Head of caudate nucleus (tissue), 42 donors: ENCODE measurements at places on chromosomes 2 and 18.

DNA sequence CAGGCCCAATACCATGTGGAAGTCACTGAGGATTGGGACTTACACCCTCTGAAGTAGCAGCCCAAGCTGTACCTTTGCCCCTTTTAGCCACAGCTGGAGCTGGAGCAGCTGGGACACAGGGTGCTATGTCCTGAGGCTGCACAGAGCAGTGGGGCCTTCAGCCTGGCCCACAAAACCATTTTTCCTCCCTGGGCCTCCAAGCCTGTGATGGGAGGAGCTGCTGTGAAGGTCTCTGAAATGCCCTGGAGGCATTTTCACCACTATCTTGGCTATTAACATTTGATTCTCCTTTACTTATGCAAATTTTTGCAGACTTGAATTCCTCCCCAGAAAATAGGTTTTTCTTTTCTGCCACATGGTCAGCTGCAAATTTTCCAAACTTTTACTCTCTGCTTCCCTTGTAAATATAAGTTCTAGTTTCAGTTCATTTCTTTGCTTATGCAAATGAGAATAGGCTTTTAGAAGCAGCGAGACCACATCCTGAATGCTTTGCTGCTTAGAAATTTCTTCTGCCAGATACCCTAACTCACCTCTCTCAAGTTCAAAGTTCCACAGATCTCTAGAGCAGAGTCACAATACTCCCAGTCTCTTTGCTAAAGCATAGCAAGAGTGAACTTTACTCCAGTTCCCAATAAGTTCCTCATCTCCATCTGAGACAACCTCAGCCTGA lies 213.8 kb upstream of the MGAT5 start:
- no peak for DNase-seq

- DNase-seq = no peak
These were observed 227.6 kb upstream of the HNRNPA3 start for GRCh38 chr2:176984987-176985386.

- no peak for DNase-seq
These were observed 215.3 kb downstream of the ANAPC1 start for GRCh38 chr2:111668741-111669140.

DNA sequence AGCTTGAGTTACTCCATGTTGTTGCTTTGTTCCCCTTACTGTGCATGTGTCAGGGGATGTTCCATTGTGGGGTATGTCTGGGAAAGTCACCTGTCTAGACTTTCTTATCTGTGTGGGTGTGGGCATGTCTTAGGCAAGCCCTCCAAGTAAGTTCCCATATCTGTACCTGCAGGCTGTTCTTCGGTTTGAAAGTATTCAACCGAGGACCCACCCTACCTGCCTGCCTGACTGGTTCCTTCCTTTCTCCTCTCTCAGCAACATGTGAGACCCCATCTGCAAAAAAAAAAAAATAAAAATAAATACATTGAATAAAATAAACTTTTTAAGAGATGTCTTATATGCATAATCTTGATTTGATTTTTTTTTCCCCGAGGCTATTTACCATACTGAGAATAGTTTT lies 622.7 kb downstream of the TDRD15 start:
- no peak for DNase-seq

DNA sequence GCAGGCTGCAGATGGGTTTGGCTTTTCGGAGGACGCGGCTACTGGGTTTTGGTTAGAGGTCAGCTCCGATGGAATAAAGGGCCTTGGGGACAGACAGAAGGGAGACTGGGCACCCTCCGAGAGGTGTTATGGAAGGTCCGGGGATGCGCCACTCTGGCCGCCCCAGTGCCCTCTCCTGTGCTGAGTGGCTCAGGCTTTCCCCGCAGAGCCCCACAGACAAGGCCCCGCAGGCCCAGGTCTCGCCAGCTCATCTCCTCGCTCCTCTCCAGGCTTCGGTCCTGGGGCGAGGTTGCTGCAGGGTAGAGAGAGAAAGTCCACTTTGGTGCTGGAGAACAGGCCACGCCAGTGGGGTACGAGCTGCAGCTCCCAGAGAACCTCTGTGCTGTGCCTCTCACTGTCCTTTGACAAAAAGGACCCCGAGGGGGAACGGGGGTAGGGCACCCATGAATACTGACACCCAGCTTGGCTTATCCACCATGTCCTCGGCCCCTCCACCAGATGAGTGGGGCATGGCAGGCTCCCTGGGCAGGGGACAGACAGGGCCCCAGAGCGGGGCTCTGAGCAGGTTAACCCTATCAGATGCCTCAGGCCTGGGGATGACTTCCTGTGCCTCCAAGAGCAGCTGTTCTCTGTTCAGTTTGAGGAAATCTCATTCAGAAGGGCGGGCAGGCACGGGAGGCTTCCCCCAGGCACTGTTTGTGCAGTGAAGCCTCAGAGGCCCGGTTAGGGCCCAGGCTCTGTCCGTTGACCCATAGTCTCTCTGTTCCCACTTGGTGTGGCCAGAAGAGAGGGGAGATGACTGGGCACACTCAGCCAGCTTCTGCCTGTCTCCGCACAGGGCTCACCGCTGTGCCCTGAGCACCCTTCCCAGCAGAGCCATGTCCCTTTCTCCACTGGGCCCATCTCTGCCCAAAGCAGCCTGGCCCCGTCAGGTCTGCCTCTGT lies 15.7 kb upstream of the CNNM3 start:
- DNase-seq = no peak

DNA sequence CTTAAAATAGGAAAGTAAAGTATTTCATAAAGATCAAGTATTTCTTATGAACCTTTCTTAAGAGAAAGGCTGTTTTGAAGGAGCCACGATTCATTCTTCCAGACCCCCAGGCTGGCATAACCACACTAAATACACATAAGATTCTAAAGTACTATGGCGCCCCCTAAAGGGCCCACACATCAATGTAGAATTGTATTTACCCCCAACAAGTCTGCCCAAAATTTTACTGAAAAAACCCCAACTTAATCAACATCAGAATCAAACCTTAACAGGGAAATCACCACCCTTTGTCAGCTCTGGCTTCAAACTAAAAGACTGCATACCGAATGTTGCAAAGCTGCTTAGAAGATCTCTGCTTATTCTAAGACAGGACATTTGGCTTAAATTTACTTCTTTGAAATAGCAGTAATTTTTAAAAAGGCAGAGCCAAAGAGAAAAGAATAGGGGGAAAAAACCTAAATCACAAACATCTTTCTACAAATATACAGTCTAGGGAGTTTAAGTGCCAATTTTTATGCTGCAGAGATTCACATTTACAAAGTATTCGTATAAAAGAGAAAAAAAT lies 20.4 kb upstream of the BCL2 start:
- no peak for DNase-seq

- no peak for DNase-seq
These were observed 8.2 kb upstream of the SMARCAL1 start for GRCh38 chr2:216404010-216404618.

- no peak for DNase-seq
These were observed 198.3 kb downstream of the LDLRAD4 start for GRCh38 chr18:13416848-13417247.

- no peak for DNase-seq
These were observed 29.0 kb downstream of the SERPINB5 start for GRCh38 chr18:63505566-63506335.

DNA sequence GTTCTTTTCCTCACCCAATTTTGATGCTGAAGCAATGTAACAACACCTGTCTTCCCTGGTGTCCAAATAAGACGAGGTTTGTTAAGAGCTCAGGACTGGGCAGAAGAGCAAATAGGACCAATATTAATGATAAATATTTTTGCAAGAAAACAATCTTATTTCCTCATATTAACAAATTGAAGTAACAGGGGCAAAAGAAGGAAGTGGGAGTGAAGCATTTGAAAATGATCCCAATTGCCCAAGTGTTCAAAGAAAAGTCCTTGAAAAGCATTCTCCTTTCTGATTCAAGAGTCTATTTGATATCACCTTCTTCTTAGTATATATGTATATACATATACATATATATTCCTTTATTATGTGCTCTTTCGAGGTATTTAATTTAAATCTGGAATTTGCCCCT lies 418.8 kb downstream of the ARHGAP15 start:
- DNase-seq = no peak

GRCh38 chr18:35464831-35465279 lies 32.9 kb downstream of the INO80C start:
- no peak for DNase-seq

GRCh38 chr2:149049142-149049541 lies 10.6 kb downstream of the LYPD6B start:
- DNase-seq = no peak

DNA sequence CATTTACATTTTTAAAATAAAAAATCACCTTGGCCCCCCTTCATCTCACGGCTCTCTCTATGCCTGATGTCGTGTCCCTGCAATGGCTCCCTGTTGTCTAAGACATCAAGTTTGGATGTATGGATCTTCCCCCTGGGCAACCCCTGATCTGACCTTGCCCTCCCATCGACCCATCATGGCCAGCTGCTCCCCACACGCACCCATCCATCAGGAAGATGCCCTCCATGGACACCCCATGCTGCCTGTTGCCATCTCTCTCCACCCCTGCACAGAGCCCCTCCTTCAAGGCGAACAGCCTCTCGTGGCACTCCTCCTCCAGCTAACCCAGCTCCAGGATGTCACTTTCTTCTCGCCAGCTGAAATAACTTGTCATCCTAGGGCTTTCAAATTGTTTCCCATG lies 59.5 kb downstream of the DPYSL5 start:
- no peak for DNase-seq

DNA sequence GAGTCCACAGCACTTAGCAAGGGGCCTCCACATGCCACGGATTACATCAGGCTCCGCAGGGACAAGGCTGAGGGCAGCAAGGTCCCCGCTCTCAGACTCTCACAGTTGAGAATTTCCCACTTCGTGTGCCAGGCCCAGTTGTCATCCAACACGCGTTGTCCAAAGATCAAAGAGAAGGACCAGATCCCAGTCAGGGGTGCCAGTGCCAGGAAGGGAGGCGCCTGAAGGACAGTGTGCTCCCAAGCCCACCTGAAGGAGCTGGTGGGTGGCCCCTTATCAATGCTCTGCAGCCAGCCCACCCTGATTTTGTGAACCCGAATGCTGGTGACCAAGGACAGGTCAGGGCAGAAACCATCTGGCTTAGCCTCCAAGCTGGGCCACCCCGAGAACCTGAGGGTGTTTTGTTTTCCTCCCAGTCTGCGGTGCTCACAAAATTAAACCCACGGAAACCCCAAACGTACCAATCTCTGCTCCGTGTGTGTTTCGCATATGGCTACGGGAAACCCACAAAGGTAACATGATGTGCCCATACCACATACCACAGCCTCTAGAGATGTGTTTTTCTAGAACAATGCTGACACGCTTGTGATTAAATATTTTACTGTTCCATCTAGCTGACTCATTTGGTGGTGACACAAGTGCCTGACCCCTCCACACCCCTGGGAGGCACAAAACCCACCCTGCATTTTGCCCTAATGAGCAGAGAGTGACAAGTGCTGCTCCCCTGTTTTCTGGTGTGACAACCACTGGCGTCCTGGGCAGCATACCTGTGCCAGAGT lies 24.5 kb downstream of the CRACDL start:
- DNase-seq = peak; percentile 8

- DNase-seq = no peak
These were observed 68.8 kb downstream of the DOK6 start for GRCh38 chr18:69469444-69469919.

DNA sequence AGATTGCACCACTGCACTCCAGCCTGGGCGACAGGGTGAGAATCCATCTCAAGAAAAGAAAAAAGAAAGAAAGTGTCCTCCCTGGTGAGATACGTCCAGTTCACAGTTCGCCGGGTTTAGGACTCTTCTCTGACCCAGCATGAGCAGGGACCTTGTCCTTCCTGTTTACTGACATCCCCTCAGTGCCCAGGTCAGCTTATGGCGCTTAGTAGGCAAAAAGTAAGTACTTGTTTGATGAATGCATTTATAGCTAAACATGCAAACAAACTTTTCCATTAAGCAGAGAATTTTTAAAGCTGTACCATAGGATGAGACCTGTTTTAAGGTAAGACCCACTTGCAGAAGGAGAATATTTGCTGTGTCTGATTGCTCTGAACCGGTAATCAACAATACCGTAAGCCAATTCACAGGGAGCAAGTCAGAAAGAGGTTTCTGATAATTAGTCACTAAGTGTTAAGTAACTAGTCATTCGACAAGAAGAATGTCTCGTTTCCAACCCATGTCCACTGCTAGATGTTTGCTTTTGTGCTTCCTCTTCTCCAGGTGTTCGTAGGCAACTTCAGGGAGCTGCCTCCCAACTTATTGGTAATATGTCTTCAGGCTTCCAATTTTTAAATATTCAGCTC lies 40.0 kb downstream of the MOGAT1 start:
- DNase-seq = no peak

GRCh38 chr2:46367286-46367685 lies 70.1 kb downstream of the EPAS1 start:
- no peak for DNase-seq

- DNase-seq = peak; percentile 60
These were observed 620 bp upstream of the SLC9A2 start for GRCh38 chr2:102618452-102619413.

- DNase-seq = no peak
These were observed 32.0 kb downstream of the SULT1C4 start for GRCh38 chr2:108409768-108410167.

- DNase-seq = no peak
These were observed 124.5 kb downstream of the PLB1 start for GRCh38 chr2:28620291-28620793.

DNA sequence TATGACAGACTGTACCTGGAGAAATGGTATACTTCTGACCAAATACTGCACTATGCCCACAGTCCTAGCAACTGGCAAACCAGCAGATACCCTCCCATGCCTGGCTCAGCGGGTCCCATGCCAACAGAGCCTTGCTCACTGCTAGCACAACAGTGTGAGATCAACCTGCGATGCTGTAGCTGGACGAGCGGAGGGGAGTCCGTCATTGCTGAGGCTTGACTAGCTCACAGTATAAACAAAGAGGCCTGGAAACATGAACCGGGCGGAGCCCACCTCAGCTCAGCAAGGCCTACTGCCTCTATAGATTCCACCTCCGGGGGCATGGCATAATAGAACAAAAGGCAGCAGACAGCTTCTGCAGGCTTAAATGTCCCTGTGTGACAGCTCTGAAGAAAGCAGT lies 93.2 kb upstream of the CAB39 start:
- no peak for DNase-seq

- DNase-seq = no peak
These were observed 11.1 kb downstream of the SLC8A1 start for GRCh38 chr2:40440835-40441234.

- DNase-seq = peak; percentile 90
These were observed 935 bp upstream of the RAMP1 start for GRCh38 chr2:237858294-237859081.

- no peak for DNase-seq
These were observed 69.4 kb downstream of the SRD5A2 start for GRCh38 chr2:31511376-31511775.

DNA sequence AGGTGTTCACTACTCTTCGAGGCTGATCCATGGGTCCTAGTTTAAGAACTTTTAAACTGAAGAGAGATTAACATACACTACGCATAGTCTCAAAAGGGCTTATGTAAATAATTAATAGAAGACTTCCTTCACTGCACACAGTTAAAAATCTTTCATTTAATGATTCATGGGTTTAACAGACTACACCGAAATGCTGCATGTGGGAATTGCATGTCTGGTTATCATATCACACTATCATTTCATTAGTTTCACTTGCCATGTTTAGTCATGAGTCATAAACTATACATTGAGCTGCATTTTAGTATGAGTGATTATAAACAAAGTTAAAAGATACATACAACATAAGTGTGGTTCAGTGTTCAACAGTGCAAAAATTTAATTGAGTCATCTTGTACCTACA lies 31.2 kb downstream of the GLS start:
- DNase-seq = no peak

GRCh38 chr2:160246356-160246755 lies 46.3 kb upstream of the ITGB6 start:
- no peak for DNase-seq
